ENCODE measurements at places on chromosomes 16 and 17. TPM values are rescaled to one million over a fixed set of nuclear protein-coding genes. Genes with fewer than 3 reads are reported as not detected.

SOCS7 gene
- 7.4 TPM for total RNA-seq

LITAFD gene
- total RNA-seq: not detected

ARHGAP44 gene
- 0.95 TPM for total RNA-seq

CCDC78 gene
- total RNA-seq: 2.0 TPM

TPPP3 gene
- total RNA-seq: 2.0 TPM

TBC1D3H gene
- total RNA-seq: not detected

HSD17B1 gene
- 5.7 TPM for total RNA-seq

FNDC8 gene
- total RNA-seq: not detected

CBX2 gene
- 1.2 TPM for total RNA-seq

PRDM7 gene
- total RNA-seq: not detected
